Inflammatory macrophage treated with lipopolysaccharide for 1 hour (primary cell): ENCODE measurements at places on chromosomes 6 and 20.

DNA sequence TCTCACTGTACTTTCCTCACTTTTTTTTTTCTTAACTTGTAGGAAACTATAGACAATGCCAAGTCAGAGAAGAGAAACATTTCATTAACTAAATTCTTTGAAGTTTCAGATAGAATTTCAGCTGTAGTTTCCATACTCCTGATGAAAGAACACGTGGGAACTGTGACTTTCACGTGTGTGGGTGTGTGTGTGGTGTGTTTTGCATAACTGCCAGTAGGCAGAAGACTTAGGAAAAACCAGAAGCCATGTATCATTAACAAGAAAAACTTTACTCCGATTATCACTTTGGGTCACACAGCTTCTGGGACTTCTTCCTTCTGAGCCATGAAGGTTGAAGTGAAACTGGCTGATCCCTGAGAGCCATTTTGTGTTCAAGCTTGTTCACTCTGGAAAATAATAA is 483.3 kb downstream of the TFAP2B start:
- DNase-seq: peak; percentile 93

- peak; percentile 29 for DNase-seq
Observed at GRCh38 chr20:33915726-33916331, 77.9 kb upstream of the RALY start.

- DNase-seq: no peak
Observed at GRCh38 chr6:155389130-155389529, 66.5 kb downstream of the NOX3 start.

GRCh38 chr6:108916026-108916686 is 67.9 kb downstream of the ARMC2 start:
- no peak for DNase-seq

DNA sequence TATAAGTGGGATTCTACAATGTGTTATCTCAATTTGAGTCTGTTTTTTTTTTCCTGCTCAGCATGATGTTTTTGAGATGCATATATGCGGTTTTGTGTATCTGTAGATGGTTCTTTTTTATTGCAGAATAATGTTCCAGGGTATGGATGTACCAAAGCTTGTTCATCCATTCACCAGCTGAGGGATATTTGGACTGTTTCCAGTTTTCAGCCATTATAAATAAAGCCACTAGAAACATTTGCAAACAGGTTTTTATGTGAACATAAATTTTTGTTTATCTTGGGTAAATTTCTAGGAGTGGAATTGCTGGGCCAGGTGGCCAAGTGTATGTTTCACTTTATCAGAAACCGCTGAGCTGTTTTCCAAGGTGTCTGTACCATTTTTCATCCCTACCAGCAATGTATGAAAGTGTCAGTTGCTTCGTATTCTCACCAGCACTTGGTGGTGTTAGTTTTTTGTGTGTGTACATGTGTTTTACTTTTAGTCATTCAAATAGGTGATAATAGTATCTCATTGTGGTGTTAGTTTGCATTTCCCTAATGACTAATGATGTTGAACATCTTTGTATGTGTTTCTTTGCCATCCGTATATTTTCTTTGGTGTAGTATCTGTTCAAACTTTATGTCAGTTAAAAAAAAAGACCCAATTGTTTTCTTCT is 124.2 kb downstream of the CEBPB start:
- DNase-seq: no peak

DNA sequence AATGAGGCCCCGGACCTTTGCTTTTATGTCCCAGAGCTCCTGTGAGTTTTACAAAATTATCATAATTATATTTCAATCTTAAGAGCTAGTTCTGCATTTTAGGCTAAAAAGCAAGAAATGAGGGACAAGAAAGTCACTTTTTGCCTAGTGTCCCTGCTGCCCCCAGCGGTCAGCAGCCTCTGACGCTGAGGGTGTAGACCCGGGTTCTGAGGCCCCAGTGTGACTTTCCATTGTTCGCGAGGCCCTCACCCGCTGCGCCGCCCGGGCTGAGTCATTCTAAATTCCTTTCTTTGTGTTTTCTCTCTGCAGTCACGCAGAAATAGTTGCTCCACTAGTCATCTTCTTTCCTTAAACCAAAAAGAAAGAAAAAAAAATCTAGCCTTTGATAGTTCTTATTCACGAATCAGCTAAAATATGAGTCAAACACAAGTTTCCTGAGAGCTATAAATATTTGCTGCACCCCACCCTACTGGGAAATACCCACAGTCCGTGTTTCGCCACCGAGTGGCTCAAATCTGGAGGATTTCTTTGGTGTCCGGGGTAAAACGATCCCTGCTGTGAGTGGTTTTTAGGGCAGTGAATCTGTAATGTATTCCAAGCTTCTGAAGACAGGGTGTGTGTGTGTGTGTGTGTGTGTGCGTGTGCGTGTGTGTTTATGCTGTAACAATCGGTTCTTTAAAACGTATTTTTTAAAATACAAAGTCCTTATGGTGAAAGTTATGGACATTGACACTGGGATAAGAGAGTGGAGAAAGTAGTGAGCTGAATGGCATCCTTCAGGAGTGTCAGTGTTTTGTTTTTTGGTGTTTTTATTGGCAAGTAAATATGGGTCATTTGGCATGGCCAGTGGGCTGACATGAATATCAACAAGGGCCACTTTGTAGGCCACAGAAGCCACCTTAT is 59.7 kb upstream of the EEF1A1 start:
- DNase-seq: peak; percentile 96

GRCh38 chr6:119148825-119149525 is 70.5 kb upstream of the FAM184A start:
- DNase-seq: no peak

- DNase-seq: no peak
Observed at GRCh38 chr6:5994999-5995657, 11.6 kb downstream of the NRN1 start.

DNA sequence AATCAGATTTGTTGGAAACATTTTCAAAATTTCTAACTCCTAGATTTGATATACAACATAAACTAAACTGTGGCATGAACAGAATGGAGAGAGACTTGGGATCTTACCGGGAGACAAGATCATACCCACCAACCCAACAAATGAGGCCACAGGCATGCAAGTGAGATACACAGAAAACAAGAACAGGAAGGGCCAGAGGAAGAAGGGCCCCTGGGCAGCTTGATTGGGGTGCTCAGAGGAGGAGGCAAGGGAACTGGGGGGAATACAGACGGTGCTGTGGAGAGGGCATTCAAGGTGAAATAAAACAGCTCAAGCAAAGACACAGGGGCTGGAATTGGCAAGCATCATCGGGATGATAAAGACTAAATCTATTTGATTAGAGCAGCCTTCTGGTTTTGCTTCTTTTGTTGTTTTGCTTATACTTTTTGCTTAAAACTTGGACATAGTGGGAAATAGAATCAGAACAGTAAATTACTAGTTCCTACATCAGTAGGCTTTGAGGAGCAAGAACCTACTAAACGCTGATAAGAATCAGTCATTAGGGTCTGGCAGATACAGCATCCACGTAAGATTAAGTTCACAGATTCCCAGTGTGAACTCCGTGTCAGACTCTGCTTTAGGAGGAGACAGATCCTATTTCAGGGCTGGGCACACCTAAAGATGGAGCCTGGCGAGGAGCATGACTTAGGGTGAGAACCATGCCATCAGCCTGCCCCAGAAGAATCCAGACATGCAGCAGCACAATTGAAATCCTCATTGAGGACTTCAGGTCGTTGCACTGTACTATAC is 3.5 kb upstream of the RAMACL start:
- no peak for DNase-seq

DNA sequence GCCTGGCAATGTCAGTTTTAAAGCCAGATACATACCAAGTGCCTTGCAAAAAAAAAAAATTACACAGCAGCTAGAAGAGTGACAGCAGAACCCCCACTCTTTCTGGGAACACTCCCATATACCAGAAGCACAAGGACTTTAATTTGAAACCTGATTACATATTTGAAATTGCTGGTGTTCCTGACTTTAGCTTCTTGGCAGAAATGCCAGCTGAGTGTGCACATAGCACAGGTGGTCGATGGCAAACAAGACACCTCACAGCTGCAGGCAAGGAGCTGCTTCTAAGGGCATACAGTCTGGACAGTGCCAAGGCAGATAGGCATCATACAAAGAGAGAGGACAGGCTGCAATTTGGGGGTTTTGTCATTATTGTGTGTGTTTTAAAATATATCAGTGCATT is 150.7 kb upstream of the SGK1 start:
- no peak for DNase-seq

GRCh38 chr6:22807818-22808217 is 238.5 kb downstream of the HDGFL1 start:
- DNase-seq: no peak

GRCh38 chr20:50376179-50376887 is 133.8 kb upstream of the PTPN1 start:
- DNase-seq: no peak

DNA sequence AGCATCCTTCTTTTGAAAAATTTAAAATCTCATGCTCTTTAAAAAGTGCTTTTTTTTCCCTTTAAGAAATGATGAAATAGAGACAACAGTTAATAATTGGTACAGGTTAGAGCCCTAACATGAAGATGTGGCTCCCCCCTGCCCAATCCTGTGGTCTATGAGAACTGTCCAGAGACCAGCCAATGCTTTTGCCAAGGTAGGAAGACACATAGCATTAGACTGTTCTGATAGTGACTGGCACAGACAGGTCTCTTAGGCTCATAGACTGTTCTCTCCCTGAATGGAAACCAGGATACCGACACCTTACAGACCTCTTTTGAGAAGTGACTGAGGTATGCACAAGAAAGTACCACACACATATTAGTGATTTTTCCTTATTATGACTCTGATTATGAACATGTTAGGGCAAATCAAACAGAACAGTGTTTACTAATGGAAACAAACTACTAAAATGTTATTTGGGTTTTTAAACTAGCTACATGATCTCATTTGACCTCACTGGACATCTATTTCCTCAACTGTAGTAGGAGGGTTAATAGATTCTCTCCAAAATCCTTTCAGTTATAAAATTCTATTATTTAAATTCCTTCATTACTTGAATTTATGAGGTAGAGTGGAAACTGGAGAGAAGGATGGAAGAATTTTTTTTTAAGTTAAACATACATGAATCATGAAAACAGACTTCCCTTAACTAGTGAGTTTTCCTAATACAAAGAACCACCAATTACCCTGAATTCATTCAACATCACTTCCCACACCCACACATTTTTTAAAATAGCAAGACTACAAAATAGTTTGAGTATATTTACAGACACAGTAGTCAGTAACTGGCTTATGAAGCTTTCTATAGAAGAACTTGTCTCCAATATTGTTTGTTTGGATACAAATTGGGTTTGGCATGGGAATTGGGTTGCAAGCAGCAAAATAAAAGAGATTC is 120.4 kb downstream of the OGFRL1 start:
- DNase-seq: no peak

DNA sequence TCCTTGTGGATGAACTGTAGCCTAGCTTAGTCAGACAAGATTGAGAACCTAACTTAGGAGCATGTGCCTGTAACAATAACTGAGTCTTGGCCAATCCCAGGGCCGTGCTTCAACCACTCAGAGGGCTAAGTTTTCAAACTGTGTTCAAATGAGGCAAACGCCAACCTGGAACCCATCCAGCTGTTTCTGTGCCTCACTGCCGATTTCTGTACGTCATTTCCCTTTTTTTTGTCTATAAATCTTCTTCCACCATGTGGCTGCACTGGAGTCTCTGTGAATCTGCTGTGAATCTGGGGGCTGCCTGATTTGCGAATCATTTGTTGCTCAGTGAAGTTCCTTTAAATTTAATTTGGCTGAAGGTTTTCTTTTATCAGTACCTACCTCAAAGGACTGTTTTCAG is 115.0 kb upstream of the CHD6 start:
- DNase-seq: no peak

DNA sequence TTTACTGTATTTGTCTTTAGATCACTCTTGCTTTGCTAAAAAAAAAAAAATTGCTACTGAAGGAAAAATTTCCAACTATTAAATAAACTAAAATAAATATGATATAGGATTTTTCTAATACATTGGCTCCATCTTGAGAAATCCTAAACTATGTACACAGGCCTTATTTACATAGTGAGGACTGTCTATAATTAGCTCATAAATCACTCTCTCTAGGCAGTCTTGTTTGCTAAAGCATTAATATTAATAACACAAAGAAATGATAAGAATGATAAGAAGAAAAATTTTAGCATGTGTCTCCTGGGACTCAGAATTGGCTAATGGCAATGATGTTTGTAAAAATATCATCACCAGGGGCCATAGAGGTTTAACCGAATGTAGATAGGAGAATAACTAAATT is 13.3 kb upstream of the CRYBG1 start:
- DNase-seq: no peak

GRCh38 chr6:38350220-38350619 is 289.5 kb downstream of the BTBD9 start:
- no peak for DNase-seq

GRCh38 chr6:11121851-11122250 is 10.3 kb upstream of the ERVFRD-1 start:
- no peak for DNase-seq

DNA sequence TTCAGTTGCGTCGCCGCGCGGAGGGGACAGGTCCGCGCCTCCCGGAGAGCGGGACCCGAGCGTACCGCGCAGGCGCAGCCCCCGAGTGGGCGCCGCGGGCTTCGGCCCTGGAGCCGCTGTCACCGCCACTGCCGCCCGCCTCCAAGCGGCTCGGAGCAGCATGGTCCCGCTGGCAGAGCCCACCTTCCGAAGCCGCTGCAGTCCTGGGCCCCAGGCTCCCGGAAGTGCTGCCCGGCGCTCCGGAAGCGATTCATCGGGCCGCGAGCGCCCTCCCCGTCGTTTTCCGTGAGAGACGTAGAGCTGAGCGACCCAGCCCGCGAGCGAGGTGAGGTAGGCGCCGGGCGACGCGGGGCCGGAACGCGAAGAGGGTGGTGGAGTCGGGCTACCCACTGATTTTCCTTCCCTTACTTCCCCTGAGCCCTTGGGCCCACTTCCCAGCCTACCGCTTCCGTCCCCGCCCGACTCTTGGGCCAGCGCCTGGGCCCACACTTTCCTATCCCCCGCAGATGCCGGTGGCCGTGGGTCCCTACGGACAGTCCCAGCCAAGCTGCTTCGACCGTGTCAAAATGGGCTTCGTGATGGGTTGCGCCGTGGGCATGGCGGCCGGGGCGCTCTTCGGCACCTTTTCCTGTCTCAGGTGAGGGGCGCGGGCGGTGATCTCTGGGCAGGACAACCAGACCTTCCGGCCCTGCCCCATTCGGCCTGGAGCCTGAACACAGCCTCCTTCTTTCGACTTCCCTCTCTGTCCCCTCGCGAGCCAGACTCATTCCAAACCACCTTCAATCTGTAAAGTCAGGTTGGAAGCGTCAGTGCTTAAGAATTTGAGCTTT is at the start of the genes NFS1 and ROMO1:
Gene NFS1 (minus strand): TSS at position 226 of the 830 bp plus-strand sequence. CDS start 64 bp downstream, at position 162.
Gene ROMO1 (plus strand): TSS at position 279 of the 830 bp plus-strand sequence. CDS start 228 bp downstream, at position 507.
- peak; percentile 76 for DNase-seq

- no peak for DNase-seq
Observed at GRCh38 chr6:38150021-38150420, 330.5 kb downstream of the ZFAND3 start.

DNA sequence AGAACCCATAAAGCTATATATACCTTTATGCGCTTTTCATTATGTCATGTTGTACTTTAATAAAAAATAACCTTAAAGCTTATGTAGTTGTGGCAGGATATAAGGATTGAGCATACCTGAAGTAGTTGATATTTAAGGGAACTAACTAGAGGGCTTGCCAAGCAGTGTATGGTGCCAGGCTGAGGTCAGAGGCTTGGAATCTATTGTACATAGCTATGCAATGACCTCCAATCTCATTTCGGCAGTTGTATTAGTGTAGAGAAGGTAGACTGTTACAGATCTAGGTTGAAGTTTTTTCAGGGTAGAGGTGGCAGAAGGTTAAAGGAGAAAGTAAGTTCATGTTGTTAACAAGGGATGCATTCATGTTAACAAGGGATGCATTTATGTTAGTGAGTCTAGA is 397.7 kb upstream of the HS3ST5 start:
- DNase-seq: no peak

GRCh38 chr6:81889377-81890053 is 137.0 kb upstream of the TENT5A start:
- peak; percentile 14 for DNase-seq
